ENCODE measurements at places on chromosomes 16 and 17. TPM values are rescaled to one million over a fixed set of nuclear protein-coding genes. Genes with fewer than 3 reads are reported as not detected.

Gene RRAD
- total RNA-seq, result 1.6 TPM

DNA sequence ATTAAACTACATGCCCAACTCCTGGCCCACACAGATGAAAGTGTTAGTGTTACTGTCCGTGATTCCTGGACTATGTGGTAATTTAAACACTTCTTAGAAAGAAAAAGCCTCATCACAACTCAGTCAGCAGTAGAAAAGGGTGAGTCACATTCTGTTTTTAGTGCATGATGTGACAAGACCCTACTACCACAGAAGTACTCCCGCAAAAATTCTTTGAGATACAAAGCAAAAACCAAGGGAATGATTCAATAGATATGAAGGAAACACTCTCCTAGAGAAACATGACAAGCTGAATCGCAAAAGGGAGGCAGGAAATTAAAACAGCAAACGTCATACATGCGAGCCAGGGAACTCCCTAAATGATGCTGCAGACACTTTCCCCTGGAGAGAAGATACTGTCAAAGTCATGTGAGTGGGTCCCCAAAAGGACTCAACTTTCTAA lies 14.4 kb downstream of the SNN start:
- no peak for DNase-seq

Gene MGAT5B
- total RNA-seq, result 2.5 TPM

GRCh38 chr17:65109990-65110680 lies 27.0 kb upstream of the RGS9 start:
- no peak for DNase-seq

GRCh38 chr17:50147841-50148225 lies 2.6 kb downstream of the PPP1R9B start:
- DNase-seq, result no peak

GRCh38 chr16:31664683-31665482 lies 137.2 kb downstream of the AHSP start:
- no peak for DNase-seq

Gene MFAP4
- not detected for total RNA-seq

- DNase-seq, result no peak
Measured at GRCh38 chr17:19728084-19728495, 11.7 kb upstream of the SLC47A2 start.

- DNase-seq, result no peak
Measured at GRCh38 chr16:89923640-89924296, 626 bp downstream of the TUBB3 start.

DNA sequence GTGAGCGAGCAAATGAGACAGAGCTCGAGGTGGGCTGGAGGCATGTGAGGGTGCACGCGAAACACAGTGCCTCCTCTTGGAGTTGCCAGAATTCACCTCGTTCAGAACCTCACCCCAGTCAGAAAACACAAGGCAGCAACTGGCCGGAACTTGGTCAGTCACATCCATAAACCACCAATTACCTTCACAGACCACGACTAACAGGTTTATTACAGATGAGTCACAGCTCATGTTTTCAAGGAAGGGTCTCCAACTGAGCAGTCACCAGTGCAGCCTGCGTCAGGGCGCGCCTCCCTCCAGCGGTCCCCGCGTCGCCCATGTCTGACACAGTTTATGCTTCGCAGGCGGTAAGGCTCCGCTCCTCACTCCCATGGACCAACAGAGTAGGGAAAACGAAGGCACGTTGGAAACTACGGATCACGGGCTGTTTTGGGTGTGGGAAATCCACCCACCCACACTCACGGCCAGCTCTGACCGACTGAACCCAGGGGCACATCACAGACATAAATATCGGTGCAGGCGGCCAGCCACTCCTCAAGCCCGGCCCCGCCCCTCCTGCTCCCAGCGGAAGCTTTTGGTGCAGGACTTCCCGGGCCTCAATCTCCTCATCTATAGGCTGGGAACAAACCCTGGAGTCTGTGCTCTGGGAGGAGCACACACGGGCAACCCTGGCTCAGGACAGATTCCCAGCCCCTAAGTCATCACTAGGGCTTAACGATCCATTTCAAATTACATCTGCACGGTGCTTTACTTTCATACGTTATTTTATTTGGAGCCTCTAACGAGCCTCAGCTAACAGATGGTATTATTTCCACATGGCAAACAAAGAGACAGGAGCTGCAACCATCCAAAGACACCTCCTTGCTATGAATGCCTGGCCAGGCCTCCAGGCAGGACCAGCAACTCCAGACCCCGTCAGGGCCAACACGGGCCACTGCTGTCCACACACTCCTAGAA lies 126.3 kb downstream of the ZNF778 start:
- no peak for DNase-seq

DNA sequence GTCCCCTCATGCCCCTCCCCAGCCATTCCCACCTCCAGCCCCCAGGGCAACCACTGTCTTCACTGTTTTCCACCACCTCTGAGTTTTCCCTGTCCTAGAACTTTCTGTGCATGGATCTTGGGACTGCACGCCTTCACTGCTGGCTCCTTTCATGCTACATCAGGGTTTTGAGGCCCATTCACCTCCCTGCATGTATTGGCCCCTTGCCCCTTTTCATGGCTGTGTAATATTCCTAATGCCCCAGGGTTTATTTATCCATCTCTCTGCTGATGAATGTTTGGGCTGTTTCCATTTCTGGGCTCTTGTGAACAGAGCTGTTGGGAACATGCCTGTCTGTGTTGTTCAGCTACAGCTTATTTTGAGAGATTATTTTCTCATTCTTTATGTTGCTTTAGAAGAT lies 205.0 kb downstream of the RBFOX3 start:
- no peak for DNase-seq

DNA sequence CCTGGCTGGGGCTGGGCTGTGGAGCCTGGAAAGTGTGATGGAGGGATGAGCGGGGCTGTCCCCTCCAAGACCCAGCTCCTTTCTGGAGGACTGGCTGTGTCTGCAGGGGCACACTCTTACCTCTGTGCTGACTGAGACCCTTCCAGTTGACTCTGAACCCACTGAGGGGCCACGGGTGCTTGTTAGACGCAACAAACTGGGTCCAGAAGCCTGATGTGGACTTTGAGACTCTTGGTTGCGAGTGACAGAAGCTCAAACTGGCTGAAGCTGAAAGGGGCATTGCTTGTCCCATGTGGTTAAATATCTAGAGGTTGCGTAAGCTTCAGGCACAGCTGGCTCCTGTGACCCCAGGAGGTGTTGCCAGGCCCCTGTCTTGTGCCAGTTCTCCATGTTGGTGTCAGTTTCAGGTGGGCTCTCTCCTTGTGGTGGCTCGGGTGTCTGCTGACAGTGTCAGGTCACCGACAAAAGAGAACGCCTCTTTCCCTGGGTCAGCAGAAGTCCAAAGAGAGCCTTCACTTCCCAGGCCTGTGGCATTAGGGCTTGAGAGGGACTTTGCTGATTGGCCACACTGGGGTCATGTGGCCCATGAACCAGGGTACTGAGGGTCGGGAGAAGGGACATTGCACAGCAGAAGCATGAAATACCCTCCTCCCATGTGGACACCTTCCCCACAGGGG lies 16.7 kb downstream of the ADCY7 start:
- no peak for DNase-seq

Gene MMP28
- 13.5 TPM for total RNA-seq

DNA sequence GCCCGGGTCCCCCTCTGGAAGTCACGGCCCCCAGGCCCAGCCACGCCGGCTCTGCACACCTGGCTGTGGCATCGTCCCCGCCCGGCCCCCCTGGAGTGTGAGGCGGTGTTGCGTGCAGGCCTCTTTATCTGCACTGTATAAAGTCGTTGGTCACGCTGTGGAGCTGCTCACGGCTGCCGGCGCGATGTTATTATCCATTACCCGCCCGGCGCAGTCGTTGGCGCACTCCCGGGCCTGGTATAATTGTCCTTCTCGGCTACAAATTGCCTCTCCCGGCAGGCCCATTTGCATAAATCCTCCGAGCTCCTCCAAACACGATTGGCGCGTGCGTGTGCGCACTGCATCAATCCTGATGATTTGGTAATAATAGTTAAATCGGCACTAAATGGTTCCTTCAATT lies 57.8 kb downstream of the BAHCC1 start:
- no peak for DNase-seq

Gene TBC1D3C
- total RNA-seq, result not detected

Gene ACSM3
- total RNA-seq, result 10.9 TPM

DNA sequence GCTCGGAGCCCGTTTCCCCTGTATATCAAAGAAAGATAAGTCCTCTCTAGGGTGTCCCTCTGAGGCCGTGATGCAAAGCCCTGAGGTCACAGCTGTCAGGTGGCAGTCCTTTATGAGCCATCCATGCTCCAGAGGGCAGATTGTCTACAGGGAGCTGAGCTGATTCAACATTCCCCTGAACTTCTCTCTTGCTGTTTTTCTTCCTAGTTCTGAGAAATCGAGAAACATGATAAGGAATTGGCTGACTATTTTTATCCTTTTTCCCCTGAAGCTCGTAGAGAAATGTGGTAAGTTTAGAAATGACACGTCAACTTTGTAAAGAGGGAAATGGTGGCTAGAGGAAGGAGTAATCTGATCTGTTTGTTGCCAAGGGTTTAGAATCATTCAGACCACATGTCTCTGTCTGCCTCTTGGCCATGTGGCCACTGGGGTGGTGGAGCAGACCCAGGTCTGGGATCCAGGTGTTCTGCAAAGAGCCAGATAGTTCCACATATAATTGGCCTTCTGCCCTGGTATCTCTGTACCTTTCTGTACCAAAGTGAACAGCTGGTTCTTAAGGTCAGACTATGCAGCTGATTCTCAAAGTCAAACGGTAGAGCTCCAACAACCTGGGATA lies 3.5 kb downstream of the CTNS start:
- DNase-seq, result no peak

Gene GAS2L2
- total RNA-seq, result 0.29 TPM

Gene DRG2
- total RNA-seq, result 51.6 TPM

Gene MYL11
- total RNA-seq, result not detected

DNA sequence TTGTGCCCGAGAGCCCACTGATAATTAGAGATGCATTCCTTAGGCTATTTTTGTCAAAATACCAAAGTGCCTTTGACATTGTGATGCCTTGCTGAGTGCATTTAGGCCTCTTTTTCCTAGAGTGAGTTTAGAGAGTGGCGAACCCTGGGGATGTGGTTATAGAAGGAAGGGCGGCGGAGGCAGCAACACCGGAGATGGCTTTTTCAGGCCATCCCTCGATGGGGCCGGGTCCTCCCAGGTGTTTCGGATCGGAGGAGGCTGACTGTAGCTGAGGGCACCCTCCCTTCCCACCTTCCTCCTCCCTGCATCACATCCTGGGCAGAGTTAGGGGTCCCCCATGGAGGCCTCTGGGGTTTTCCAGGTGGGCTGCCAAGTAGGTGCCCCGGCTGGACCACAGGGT lies 6.6 kb upstream of the SNAI3 start:
- DNase-seq, result no peak

DNA sequence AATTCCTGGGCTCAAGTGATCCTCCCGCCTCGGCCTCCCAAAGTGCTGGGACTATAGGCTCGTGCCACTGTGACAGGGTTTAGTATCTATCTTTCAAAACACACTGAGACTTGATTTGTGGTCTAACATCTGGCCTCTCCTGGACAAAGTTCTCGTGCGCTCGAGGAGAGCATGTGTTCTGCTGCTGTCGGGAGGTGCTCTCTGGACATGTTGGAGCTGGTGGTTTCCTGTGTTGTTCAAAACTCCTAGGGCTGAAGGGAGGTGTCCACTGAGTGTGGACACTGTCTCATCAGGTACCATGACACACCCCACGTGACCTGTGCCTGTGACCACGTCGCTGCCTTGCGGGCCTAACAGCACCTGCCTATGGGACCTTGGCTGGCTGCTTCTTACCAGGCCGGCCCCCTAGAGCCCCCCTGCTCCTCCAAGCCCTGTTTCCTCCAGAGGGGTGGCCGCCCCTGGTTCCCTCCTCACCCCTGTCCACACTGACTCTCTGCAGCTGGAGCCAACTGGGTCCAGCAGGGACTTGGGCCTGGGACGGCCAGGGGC lies 5.6 kb downstream of the RFNG start:
- DNase-seq, result no peak

Gene SEC14L5
- 0.21 TPM for total RNA-seq

Gene MYH13
- total RNA-seq, result not detected

Gene RBFOX1
- not detected for total RNA-seq

Gene PHOSPHO1
- not detected for total RNA-seq
